ENCODE measurements at places on chromosomes 11 and 22. TPM values are rescaled to one million over a fixed set of nuclear protein-coding genes. Genes with fewer than 3 reads are reported as not detected.

MMP13 gene
- total RNA-seq = not detected

GRCh38 chr22:38325587-38325986 lies 8.4 kb upstream of the CSNK1E start:
- no peak for DNase-seq

GRCh38 chr11:62138630-62139425 lies 15.0 kb downstream of the INCENP start:
- peak; percentile 34 for DNase-seq

SHANK2 gene
- 77.1 TPM for total RNA-seq

DNA sequence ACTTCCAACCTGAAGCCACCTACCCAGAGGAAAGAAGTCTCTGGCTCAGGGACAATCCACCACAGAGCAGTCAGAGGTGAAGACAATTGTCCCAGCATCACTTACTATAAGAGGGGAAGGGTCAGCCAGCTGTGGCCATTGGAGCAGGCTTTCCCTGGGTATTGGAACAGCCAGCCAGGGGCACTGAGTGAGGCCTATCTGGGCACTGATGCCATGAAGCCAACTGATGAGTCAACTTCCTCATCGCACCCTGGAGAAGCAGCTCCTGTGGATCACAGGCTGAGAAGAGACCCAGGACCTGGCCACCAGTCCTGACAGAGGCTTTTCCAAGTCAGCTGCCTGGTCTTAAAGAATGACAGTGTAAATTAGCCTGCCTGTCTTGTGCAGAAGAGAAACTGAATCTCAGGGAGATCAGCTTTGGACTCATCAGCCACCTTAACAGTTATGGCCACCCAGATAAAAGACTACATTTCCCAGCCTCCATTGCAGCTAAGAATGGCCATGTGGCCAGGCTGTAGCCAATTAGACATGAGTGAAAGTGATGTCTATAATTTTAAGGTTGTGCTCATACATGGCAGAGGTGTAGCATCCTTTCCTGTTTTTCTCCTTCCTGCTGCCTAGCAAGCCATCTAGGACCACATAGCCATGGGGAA lies 19.0 kb downstream of the CHST1 start:
- no peak for DNase-seq

DNA sequence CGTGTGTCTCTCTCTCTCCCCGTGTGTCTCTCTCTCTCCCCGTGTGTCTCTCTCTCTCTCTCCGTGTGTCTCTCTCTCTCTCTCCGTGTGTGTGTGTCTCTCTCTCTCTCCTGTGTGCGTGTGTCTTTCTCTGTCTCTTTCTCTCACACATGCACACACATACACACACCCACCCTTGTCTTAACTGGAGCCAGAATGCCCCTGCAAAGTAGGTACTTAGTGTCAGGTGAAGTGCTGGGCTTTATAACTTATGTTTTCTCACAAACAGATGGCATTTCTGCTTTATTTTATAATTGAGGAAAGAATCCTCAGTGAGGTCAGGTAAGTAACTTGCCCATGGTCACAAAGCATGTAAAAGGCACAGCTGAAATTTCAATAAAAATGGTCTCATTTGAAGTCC lies 106.0 kb downstream of the CSNK2A3 start:
- DNase-seq = no peak

- no peak for DNase-seq
Measured at GRCh38 chr22:44842417-44842816, 90.0 kb downstream of the ARHGAP8 start.

GRCh38 chr11:107789767-107790166 lies 68.8 kb downstream of the SLC35F2 start:
- DNase-seq = no peak

- DNase-seq = no peak
Measured at GRCh38 chr11:131987703-131988102, 617.3 kb downstream of the NTM start.

- DNase-seq = no peak
Measured at GRCh38 chr11:46427364-46427763, 35.8 kb upstream of the CHRM4 start.

PIWIL4 gene
- 3.7 TPM for total RNA-seq

GRCh38 chr11:133529807-133530500 lies 2.3 kb downstream of the OPCML start:
- no peak for DNase-seq

DNA sequence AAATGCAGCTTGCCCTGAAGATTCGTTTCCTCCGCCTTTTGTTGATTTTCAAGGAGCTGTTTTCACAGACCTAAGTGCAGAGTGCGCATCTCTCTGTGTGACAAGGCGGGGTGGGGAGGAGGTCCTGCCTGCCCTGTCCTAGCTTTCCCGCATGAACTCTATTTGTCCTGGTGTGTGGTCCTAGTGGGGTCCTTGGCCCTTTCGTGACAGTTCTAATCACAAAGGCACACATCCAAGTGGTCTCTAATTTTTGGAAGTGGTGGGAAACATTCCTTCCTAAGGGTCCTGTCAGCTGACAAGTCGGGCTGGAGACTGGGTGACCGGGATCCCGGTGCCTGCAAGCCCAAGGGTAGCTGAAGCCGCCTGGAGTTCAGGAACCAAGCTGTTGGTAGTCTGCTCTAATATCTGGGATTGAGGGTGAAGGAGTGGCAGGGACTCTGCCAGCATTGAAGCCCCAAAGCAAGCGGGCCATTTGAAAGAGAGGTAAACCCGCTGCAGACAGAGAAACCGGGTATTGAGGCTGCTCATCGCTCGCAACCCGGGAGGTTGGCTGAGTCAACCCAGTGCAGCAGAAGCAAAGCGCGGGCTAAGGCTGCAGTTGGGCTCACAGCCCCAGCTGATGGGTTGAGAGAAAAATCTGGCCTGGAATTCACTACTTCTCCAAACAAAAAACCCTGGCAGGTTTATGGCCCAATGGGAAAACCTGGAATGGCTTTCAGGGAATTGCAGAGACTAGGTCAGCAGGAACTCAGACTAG lies 28.1 kb upstream of the FBXO3 start:
- peak; percentile 57 for DNase-seq

DNA sequence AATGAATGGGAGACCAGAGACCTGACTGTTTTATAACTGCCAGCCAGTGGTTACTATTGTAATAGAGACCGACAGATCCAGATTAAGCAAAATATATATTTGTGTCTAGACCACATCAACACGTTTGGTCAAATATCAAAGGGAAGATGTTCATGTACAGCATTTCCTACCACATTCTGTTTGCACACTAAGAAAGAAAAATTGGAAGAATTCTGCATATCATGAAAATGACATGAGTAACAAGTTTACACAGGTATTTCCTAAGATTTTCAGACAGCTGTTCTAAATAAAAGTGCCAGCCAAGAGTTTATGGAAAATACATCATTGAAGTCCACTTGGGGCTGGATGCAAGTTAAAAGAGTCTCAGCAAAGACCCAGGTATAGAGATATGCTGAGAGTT lies 145.5 kb upstream of the ANO3 start:
- DNase-seq = no peak

- DNase-seq = peak; percentile 37
Measured at GRCh38 chr11:117837070-117837776, 12.7 kb upstream of the FXYD2 start.

- DNase-seq = no peak
Measured at GRCh38 chr11:94184846-94185245, 56.2 kb downstream of the PANX1 start.

LYVE1 gene
- total RNA-seq = 30.8 TPM

ADORA2A gene
- total RNA-seq = 3.3 TPM

GRCh38 chr11:64007160-64007628 lies 21.0 kb downstream of the OTUB1 start:
- DNase-seq = no peak

Measured in ureter (tissue), 1 donor.